Activated T-cell treated with anti-CD3 and anti-CD28 coated beads, Interleukin-2, amount 50 U/mL, for 24 hours (primary cell): ENCODE measurements at places on chromosomes 3 and 15.

GRCh38 chr15:40739854-40740253, 15.2 kb downstream of the RMDN3 start:
- peaks cover 24% of the 10 kb centered on the region for H3K4me1 ChIP-seq
- DNase-seq, result no peak
- H3K4me3 ChIP-seq, result no peak overlapping the region

GRCh38 chr3:107082527-107082926, 294.7 kb upstream of the CCDC54 start:
- H3K4me1 ChIP-seq, result no peaks in the 10 kb centered on the region
- H3K4me3 ChIP-seq, result no peak overlapping the region
- H3K27me3 ChIP-seq, result no peaks in the 10 kb centered on the region
- no peak overlapping the region for H3K27ac ChIP-seq

GRCh38 chr3:186277268-186277909, 84.6 kb downstream of the DGKG start:
- H3K27ac ChIP-seq, result no peak overlapping the region
- H3K36me3 ChIP-seq, result no peaks in the 10 kb centered on the region
- H3K4me3 ChIP-seq, result no peak overlapping the region
- no peak for DNase-seq
- peaks cover 5% of the 10 kb centered on the region for H3K4me1 ChIP-seq

DNA sequence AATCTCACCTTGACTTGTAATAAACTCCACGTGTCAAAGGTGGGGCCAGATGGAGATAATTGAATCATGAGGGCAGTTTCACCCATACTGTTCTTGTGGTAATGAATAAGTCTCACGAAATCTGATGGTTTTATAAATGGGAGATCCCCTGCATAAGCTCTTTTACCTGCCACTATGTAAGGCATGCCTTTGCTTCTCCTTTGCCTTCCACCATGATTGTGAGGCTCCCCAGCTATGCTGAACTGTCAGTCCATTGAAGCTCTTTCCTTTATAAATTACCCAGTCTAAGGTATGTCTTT, 45.5 kb downstream of the SUCNR1 start:
- DNase-seq, result no peak
- no peaks in the 10 kb centered on the region for H3K27me3 ChIP-seq
- H3K4me3 ChIP-seq, result no peak overlapping the region
- no peaks in the 10 kb centered on the region for H3K36me3 ChIP-seq
- H3K27ac ChIP-seq, result no peak overlapping the region
- peaks cover 7% of the 10 kb centered on the region for H3K4me1 ChIP-seq

DNA sequence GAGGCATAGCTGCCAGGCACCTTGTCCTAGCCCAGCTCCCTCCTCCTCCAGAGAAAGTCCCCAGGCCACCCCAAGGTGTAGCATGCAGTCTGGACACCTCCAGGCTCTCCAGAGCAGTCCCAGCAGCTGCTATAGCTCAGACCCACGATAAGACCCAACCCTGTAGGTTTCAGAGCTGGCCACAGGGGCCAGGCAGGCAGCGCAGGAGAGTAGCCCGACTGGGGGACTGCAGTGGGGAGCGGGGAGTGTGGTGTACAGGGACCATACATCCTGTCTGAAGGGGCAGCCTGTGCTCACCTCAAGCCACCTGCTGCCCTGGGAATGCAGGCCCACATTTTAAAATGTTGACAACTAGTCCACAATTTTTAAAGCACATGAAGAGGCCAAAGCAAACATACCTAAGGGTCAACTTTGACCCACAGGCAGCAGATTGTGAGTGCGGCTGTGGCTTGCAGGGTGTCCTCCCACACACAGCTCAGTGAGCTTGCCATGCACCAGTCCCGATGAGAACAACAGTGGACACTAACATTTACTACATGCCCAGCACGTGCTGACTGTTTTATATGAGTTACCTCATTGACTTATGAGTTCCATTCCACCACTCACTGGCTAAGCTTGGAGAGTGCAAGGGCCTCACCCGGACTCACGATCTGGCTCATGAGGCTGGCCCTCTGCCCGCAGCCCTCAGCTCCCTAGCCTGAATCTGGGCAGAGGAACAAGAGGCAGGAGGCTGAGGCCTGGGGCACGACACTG, 81.4 kb downstream of the DNAJB8 start:
- H3K4me3 ChIP-seq, result no peak overlapping the region
- peaks cover 11% of the 10 kb centered on the region for H3K4me1 ChIP-seq
- no peak overlapping the region for H3K27ac ChIP-seq
- no peaks in the 10 kb centered on the region for H3K27me3 ChIP-seq
- DNase-seq, result no peak

- H3K27me3 ChIP-seq, result peaks cover 50% of the 10 kb centered on the region
- H3K4me3 ChIP-seq, result no peak overlapping the region
- DNase-seq, result no peak
These were observed 47.0 kb upstream of the SELENOK start for GRCh38 chr3:53938645-53939044.

- peaks cover 50% of the 10 kb centered on the region for H3K4me1 ChIP-seq
- no peaks in the 10 kb centered on the region for H3K27me3 ChIP-seq
- no peak overlapping the region for H3K27ac ChIP-seq
- H3K4me3 ChIP-seq, result no peak overlapping the region
- DNase-seq, result no peak
These were observed 88.3 kb upstream of the PPIB start for GRCh38 chr15:64251121-64251520.

GRCh38 chr3:66378256-66378655, 122.6 kb downstream of the LRIG1 start:
- no peaks in the 10 kb centered on the region for H3K27me3 ChIP-seq
- no peak overlapping the region for H3K4me3 ChIP-seq
- peaks cover 11% of the 10 kb centered on the region for H3K4me1 ChIP-seq
- no peak for DNase-seq
- H3K27ac ChIP-seq, result peak overlapping the region; percentile 89
- peaks cover 95% of the 10 kb centered on the region for H3K36me3 ChIP-seq

DNA sequence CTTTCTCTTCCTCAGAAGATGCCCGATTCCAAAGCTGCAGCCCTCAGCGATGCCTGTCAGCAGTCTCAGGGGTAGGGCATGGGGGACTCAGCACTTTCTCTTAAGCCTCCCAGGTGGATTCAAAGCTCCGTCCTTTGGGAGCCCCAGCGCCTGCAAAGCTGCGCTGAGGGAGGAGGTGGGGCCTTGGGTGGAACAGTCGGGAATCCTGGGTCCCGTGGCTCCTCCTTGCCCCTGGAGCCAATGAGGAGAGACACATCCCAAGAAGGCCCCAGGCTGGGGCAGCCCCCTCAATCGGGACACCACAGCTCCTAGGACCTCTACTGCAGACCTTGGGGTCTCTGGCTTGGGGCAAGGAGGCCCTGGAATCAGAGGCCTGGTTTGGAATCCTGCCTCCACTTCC, 227.5 kb upstream of the IGF1R start:
- peaks cover 64% of the 10 kb centered on the region for H3K27me3 ChIP-seq
- no peak overlapping the region for H3K27ac ChIP-seq
- H3K36me3 ChIP-seq, result no peaks in the 10 kb centered on the region
- peaks cover 9% of the 10 kb centered on the region for H3K4me1 ChIP-seq
